Inflammatory macrophage treated with lipopolysaccharide for 4 hours (primary cell): ENCODE measurements at places on chromosomes 5 and 9.

GRCh38 chr9:89518466-89519365, 20.8 kb upstream of the SEMA4D start:
- no peak for DNase-seq

DNA sequence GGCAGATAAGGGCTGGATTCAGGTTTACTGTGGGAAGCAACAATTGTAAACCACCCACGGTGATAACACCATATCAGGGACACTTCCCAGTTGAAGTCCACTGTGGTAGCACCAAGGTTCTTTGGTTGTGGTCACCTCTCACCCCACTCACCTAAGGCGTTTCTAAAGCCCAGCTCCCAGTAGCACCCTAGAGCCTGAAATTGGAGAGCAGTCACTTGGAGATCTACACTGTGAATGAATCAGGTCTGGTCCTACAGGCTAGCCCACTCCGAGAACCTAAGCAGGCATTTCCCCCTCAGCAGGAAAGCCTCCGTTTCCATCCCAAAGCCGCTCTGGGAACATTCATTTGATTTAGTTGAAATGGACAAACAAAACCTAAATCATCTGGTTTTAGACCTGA, 191.3 kb downstream of the TTC39B start:
- DNase-seq: no peak

DNA sequence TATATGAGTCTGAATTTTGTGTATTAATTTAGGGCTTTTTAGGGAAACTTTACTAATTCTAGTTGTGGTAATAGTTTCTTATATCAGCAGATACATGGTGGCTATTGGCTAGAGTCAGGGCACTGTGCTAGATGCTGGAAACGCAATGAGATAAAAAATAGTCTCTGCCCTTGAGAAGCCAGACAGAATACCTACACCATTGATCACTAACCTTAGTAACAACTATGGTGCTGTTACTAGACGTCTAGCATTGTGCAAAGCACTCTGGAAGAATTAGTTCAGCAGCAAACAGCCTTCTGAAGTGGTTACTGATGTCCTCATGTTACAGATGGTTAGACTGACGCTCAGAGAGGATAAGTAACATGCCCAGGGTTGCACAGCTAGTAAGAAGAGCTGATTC, 61.8 kb downstream of the GDA start:
- no peak for DNase-seq

- peak; percentile 70 for DNase-seq
Observed at GRCh38 chr5:151523335-151523734, 67.8 kb downstream of the FAT2 start.

DNA sequence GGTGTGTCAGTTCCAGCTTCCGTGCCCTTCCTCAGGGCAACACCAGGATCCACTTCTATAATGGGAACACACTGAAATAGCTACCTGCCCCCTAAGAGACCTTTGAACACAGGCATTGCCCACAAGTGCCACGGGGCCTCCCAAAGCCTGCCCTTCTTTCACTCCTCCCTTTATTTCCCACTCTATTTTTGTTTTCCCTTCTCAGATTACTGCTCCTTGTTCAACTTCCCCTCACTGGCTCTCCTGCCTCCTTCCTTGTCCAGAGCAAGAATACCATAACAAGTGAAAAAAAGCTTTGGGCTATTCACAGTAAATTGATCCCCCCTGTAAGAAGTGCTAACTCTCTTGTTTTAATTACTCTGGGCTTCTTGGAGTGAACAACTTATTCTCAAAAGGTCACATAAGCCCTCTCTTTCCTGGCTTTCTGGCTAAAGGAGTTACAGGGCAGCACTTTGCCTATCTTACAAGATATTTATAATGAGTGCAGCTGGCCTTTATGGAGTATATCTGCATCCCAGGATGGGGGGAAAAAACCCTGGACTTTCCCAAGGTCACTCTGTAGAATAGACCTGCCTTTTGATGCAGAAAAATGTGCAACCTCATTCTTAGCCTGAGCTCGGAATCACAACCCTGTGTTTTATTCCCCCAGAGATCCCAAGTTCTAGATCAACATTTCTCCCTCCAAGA, 11.3 kb downstream of the CTXN3 start:
- DNase-seq: no peak
